ENCODE measurements at places on chromosomes 7 and 10.

DNA sequence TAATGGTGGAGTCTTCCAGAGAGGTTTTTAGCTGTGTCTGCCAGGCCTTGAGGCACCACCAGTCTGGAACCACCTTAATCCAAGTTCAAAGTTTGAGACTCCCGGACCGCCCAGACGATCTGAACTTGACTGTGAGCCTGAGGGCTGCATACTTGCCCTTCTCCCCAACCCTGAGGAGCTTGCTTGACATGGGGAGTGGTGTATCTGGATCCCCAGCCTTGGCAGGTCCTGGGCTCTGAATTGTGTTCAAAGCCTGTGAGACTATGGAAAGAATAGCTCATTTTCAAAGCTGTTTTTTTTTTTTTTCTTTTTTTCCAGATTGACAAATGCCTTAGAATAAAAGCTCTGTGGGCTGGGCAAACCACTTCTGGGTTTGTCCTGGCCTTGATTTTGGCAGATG, 22.3 kb upstream of the CAMK1D start:
- no peak for DNase-seq

DNA sequence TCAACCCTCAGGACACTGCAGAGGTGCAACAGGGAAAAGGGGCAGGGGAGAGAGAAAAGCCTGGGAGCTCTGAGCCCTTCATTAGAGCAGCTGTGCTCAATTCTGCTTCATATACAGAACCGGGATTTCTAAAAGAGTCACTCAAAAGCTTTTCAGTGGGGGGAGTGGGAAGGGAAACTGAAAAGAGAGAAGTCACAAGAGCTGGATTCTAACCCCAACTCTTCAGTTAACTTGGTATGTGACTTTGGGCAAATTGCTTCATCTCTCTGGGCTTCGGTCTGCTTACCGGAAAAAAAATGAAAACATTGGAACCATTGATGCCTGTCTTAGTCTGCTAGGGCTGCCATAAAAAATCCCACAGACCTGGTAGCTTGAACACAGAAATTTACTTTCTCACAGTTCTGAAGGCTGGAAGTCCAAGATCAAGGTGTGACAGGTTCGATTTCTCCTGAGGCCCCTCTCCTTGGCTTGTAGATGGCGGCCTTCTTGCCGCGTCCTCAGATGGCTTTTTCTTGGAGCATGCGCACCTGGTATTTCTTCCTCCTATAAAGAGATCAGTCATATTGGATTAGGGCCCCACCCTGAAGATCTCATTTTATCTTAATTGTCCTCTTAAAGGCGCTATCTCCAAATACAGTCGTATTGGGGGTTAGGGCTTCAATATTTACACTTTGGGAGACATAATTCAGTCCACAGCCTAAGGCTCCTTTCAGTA, 118.3 kb upstream of the KMT2E start:
- DNase-seq: no peak

- no peak for DNase-seq
Observed at GRCh38 chr7:101377189-101377736, 14.6 kb downstream of the COL26A1 start.

- no peak for DNase-seq
Observed at GRCh38 chr7:39666562-39666961, 43.2 kb downstream of the RALA start.

GRCh38 chr10:82267465-82267864, 392.5 kb downstream of the NRG3 start:
- DNase-seq: no peak

- DNase-seq: no peak
Observed at GRCh38 chr7:105279688-105280007, 109.1 kb downstream of the SRPK2 start.

GRCh38 chr10:12617191-12618175, 268.1 kb downstream of the CAMK1D start:
- DNase-seq: no peak

GRCh38 chr7:151505433-151505832, 14.3 kb downstream of the RHEB start:
- DNase-seq: no peak

GRCh38 chr7:157269341-157270059, 67.3 kb upstream of the DNAJB6 start:
- DNase-seq: no peak

DNA sequence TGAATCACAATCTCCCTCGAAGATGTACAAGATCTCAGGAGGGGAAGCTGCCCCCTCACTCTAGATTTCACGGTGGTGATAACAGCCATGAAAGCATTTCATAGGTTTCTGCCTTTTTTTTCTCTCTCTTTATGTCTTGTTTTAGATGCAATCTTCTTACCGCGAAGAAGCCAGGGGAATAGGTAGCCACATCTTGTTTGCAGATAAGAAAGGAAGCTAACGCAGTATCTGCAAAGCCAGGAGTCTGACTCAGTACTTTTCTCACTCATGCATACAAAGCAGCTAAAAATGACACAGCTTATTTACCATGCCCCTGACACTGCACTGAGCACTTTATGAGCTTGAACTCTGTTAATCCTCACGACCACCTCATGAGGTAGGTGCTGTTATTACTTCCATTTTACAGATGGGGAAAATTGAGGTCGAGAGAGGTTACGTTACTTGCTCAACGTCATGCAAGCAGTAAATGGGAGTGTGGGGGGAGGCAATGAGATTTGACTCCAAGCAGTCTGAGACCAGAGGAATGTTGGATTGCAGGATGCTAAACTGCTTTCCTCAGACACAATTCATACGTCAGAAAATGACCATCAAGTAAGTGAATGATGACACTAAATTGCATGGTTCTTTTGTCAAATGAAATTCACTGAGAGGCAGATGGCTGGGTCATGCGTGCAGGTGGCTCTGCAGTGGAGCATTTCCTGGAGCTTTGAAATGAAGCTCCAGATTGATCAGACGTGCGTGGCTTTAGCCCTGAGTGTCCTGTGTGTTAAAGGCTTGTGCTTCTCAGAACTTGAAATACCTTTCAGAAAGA, 3.3 kb downstream of the MAP3K8 start:
- DNase-seq: no peak

- DNase-seq: no peak
Observed at GRCh38 chr7:10708447-10708846, 265.2 kb upstream of the PHF14 start.

GRCh38 chr10:5666008-5666840, at the start of gene ASB13:
Gene ASB13 (minus strand): TSS chr10:5666595. CDS start chr10:5666551, 44 bp downstream.
- DNase-seq: no peak

DNA sequence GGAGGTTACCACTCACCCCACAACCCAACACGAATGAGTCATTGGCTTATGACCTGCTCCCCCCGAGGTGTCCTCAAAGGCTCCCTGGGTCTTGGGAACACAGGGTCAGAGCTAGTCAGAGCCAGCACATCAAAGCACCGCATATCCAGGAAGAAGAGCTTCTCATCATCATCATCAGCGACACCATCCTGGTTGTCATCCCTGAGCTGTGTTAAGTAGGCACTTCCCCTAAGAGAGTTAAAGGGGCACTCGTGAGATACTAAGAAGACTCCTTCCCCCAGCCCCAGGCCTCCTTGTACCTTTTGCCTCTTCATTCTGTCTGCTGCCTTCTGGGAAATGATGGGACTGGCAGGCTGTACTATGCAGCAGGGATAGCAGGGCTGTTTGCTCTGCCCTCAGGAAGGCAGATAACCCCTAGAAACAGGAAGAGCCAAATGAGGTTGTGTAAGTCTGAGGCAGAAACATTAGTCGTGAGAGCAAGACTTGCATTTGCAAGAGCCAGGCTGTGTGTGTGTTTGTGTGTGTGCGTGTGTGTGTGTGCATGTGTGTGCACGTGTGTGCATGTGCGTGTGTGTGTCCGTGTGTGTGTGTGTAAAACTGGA, 11.1 kb upstream of the CPA1 start:
- DNase-seq: no peak

GRCh38 chr7:131338173-131338572, 10.5 kb downstream of the MKLN1 start:
- no peak for DNase-seq

DNA sequence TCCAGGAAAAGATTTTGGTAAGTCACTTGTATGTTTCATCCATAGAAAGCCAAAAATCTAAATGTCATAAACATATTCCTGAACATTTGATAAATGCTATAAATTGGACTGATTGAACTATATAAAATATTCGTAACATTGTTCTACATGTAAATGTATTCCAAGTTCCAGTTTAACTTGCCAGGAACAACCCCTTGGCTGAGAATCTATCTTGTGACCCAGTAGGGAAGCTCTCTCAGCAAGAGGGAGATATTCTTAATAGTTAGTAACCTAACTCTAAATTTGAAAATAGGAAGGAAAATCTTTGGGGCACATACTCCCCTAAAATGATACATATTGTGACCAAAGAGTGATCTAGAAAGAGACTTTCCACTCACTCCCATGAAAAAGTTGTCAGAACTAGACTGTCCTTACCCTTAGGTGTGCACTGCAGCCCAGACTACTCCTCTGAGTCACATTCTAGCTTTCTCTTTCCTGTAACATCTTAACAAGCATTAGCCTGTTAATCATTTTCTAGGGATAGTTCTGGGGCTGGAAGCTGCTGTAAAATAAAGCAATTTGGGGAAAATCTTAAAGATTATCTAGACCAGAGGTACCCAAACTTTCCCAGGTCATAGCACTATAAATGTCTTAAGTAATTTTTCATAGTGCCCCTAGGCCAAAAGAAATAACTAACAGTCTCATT, 73.7 kb upstream of the SKAP2 start:
- DNase-seq: no peak

- no peak for DNase-seq
Observed at GRCh38 chr10:124125305-124126116, 32.1 kb upstream of the CHST15 start.

GRCh38 chr7:127411176-127411575, 18.7 kb upstream of the ZNF800 start:
- no peak for DNase-seq

DNA sequence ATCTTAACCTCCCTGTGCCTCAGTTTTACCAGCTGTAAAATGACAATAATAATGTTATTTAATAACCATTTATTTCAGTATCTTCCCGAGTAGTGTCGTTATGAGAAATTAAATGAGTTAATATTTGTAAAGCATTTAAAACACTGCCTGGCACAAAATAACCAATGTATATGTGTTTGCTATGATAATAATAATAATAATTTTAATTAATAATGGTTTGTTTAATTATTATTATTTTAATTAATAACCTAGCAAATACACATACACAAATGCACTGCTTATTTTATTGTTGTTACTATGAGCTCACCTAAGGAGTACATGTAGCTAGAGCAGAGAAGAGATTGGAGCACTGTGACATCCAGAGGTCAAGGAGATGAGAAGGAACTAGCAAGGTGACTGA, 18.2 kb upstream of the GPNMB start:
- no peak for DNase-seq

GRCh38 chr7:35993113-35993512, 159.9 kb upstream of the EEPD1 start:
- no peak for DNase-seq

DNA sequence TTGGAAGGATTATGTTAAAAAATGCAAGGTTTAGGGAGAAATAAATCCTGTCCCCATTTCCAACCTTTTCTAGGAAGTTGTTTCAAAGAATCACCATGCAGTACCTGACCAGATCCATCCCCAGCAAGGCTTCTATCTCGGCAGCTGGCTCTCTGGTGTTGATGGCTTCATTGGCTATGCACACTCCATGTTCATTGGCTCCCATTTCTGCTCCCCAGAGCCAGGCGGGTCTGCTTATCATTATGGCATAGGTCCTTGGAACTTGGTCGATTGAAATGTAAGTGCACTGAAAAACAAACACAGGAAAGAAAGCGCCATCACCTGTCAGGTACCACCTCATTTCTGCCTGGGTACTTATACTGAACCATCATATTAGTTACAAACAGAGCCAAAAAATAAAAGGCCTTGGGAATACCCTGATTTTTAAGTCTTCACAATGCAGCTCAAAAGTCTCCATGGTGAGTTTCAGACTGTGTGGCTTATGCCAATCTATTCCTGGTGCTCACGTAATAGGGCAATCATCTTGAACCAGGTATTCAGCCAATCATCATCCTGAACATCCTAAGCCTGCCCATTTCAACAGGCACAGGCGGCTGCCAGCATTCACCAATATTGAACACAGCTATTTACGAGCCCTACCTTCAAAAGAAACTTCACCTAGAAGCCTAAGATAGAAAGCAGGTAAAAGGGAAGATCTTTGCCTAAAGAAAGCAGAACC, 34.4 kb downstream of the SCRN1 start:
- no peak for DNase-seq

- no peak for DNase-seq
Observed at GRCh38 chr7:179209-179681, 13.1 kb upstream of the FAM20C start.

GRCh38 chr7:128022631-128023532, 8.4 kb downstream of the LRRC4 start:
- DNase-seq: no peak

DNA sequence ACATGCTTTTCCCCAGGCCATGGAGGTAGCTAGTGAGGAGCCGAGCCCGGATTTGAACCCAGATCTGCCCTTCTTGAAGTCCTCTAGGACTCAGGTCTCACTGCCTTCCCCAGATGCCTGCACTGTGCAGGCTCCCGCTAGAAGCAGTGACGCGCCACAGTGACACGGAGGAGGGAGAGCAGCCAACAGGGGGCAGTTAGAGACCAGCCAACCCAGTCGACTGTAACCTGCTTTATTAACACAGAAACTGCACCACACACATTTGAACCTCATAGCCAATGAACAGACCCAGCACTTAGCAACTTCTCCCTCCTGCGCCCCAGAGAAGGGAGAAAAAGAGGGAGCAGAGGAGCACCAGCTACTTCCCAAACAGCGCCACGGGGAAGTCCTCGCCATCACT, 27.4 kb downstream of the PILRA start:
- no peak for DNase-seq

DNA sequence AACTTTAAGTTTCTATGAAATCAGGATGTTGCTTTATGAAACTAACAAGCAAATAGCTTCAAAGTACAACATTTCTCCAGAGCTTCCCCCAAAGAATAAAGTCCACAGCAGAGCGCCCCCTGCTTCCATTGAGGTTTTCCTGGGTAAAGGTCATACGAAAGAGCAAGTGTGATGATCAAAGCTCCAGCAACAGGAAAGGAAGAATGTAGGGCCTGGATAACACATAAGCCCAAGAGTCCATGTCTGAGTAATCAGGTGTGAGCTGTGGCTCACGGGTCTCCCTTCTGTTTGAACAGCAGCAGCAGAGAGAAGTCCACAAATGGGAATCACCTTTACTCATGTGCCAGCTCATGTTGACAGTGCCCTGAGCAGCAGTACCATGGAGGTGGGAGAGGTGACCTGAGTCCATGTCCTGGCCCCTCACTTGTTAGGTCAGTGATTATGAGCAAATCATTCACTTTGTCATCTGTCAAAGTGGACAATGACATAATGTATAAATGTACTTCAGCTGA, 50.5 kb downstream of the MRPL32 start:
- no peak for DNase-seq

- no peak for DNase-seq
Observed at GRCh38 chr7:130380861-130381455, 664 bp downstream of the CPA1 start.

- DNase-seq: no peak
Observed at GRCh38 chr10:19840776-19841175, 24.5 kb downstream of the PLXDC2 start.

DNA sequence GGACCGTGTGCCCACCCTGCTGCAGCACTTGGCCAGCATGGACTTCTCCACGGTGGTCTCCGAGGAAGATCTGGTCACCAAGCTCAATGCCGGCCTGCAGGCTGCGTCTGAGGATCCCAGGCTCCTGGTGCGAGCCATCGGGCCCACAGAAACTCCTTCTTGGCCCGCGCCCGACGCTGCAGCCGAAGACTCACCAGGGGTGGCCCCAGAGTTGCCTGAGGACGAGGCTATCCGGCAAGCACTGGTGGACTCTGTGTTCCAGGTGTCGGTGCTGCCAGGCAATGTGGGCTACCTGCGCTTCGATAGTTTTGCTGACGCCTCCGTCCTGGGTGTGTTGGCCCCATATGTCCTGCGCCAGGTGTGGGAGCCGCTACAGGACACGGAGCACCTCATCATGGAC, 1.4 kb downstream of the RBP3 start:
- DNase-seq: no peak

Measured in T-cell (primary cell).